GOT3 (cell line): ENCODE measurements at places on chromosomes 3 and 15.

- no peak for DNase-seq
Measured at GRCh38 chr15:77578641-77579372, 53.9 kb downstream of the LINGO1 start.

DNA sequence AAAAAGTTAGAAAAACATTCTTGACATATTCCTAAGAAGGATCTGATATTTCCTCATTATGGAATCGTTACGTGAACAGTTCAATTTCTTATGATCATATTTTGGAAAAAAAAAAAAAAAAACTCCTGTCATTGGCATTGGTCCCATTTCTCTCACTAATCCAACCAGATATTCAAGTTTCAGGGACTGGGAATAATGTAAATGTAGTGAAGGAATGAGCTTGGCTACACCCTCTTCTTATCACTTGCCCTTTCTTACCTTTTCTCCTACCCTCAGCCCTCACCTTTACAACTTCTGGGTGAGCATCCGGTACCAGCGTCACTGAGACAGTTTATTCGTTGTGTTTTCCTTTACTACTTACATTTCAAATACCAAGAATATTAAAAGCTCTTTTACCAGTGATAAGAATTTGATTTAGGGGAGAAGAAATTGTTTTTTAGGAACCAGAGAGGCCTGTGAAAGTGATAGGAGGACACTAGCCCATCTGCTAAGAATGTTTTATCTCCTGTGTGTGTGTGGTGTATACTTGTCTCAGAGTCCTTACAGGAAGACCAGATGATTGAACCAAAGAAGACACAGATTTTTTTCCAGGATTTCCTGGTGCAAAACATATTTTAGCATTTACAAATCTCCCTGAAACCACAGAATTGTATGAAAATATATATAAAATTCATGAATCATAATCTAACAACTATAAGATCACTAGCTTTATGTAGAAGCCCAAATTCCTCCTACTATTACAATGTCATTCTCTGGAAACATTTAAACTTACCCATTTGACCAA is 946.7 kb downstream of the ZPLD1 start:
- DNase-seq = no peak

DNA sequence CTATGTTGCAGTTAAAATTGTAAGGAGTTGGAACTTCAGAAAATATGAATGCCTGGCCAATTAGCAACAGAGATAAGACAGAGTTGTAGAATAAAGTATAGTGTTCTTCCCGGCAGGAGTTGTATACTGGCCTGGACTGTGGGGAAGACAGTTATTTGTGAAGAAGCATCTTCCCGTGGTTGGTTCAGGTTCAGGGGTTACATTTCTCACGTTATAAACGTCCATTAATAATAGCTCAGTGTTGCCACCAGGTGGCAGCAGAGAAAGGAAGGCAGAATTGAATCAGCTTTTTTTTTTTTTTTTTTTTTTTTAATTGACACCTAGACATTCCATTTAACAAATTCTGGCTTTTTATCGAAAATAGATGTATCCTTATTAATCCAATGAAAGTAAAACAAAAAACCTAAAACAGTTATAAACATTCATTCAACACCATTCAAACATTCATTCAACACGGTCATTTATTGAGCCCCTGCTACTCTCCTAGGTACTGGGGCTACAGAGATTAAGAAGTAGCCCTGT is 66.4 kb upstream of the NR2E3 start:
- DNase-seq = no peak

- no peak for DNase-seq
Measured at GRCh38 chr3:99499235-99500158, 138.9 kb upstream of the COL8A1 start.
